ENCODE measurements at places on chromosomes 5 and 9. TPM values are rescaled to one million over a fixed set of nuclear protein-coding genes. Genes with fewer than 3 reads are reported as not detected.

GRCh38 chr5:75617736-75618352 lies 6.6 kb downstream of the ANKDD1B start:
- no peak for DNase-seq

GRCh38 chr5:73957397-73958001 lies 331.5 kb downstream of the ARHGEF28 start:
- DNase-seq, result no peak

GRCh38 chr5:111121926-111122325 lies 29.8 kb downstream of the WDR36 start:
- DNase-seq, result no peak

Gene NR2F1-AS1
- 1.8 TPM for total RNA-seq

GRCh38 chr9:31321686-31322085 lies 1062.8 kb upstream of the ACO1 start:
- no peak for DNase-seq
